KBM-7 (cell line): ENCODE measurements at places on chromosomes 13 and 19.

DNA sequence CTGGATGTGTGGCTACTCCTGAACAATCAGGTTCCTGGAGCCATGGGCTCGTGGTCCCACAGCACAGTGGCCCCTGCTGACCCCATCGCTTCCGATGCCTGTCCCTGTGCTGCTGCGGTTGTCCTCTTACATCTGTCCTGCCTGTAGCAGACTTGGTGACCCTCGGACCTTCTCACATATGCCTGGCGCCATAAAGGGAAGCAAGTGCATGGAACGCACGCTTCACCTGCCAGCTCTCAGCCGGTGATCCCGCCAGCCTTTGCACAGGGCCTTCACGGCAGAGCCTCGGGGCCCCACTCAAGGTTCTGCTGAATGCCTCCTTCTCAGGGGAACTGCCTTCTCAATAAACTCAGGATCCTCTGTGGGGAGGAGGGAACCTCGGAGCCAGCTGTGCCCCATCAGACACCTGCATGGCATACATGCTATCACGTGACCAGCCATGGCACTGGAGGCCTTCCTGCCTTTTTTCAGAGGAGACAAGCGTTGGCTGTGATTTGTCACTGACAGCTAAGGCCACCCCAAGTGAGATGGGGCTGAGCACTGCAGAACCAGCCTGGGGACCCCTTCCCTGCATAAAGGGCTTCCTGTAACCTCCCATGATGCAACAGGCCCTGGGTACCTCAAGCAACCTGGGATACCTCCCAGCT lies 24.3 kb downstream of the PEPD start:
- no peak for DNase-seq

DNA sequence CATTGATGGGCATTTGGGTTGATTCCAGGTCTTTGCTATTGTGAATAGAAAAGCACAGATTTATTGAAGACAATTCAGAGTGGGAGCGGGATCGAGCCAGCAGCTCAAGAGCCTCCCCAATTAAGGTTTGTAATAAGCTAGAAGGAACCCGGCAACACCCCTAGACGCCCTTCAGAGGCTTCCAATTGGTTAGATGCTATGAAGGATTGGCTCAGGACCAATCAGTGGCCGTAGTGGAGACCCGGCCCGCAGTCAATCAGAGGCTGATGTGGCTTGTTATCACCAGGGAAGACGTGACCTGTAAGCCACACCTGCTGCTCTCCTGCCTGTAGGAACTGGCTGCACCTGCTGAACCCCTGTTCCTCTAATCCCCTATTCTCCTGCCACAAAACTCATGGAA lies 14.6 kb downstream of the SIGLEC11 start:
- no peak for DNase-seq

DNA sequence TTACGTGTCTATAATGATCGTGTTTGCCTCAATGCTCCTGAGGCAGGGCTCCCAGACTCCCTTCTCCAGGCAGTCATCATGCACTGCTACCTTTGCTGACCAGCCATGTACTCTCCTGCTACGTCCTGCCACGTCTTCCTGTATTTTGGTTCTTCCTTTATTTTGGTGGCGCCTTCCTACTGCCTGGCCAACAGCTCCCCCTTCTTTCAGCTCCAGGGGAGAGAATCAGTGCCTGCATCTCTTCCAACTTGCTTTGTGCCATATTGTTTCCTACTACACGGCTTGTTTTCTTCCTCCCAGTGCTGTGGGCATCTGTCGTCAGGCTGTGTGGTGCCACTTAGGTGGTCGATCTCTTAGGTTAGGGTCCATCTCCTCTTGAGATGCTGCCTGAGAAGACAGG lies 96.2 kb downstream of the FGF9 start:
- DNase-seq = no peak

GRCh38 chr13:67943116-67943515 lies 713.0 kb upstream of the PCDH9 start:
- no peak for DNase-seq

- no peak for DNase-seq
These were observed 2.7 kb upstream of the PLA2G4C start for GRCh38 chr19:48113190-48113917.

DNA sequence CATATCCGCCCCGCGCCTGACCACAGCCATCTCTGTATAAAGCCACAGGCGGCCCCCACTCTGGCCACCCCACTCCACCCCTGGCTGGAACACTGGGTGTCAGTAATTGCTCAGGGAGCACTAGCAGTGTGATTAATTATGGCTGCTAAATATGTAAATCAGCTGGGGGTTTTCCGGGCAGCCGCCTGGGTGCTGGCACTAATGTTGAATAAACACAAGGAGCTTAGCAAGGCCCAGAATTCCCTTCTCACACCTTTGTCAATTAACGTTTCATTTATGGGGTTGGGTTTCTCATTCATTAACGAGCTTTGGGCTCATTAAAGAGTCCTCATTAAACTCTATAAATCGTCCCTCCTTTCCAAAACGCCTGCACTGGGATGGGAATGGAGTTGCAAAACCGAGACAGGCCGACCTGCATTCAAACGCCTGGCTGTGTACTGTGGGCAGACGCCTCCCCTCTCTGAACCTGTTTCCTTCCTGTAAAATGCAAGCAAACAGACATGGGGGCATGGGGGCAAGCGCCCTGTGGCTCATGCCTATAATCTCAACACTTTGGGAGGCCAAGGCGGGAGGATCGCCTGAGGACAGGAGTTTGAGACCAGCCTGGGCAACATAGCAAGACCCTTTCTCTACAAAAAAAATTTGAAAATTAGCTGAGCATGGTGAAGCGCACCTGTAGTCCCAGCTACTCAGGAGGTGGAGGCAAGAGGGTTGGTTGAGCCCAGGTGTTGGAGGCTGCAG lies 17.7 kb upstream of the OLFM2 start:
- DNase-seq = no peak

GRCh38 chr13:44523146-44524015 lies 52.7 kb downstream of the TSC22D1 start:
- DNase-seq = no peak

DNA sequence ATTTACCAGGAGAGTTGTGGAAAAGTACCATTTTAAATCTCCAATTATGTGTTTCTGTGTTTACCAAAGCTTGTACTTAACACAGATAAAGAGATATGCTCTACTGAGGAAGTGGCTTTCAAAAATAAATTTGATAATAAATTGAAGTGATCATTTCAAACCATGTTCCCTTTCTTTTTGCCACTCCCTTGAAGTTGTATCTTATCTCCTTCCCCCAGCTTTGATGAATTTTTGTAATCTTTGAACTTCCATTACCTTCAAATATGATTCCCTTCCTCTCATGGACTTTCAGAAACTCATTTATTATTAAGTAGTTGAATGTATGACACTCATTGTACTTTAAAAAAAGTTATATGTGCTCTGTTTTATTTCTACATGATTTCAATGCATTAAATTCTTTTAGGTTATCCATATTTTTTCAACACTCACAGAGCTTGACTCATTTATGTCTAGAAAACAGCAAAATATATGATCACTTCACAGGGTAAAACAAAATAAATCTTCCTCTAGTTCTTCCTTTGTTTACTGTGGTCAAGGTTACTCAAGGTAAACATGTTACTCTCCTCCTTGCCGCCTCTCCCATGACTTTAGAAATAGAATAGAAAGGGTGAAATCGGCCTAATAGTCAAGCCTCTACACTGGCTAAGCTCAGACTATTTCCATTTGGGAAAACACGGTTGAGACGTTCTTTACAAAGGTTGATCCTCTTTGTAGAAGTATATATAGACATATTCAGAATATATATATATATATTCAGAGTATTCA lies 251.2 kb upstream of the SPRY2 start:
- peak; percentile 0 for DNase-seq

GRCh38 chr13:43446126-43446525 lies 340.6 kb downstream of the ENOX1 start:
- DNase-seq = no peak

GRCh38 chr13:98483601-98484288 lies 93.2 kb downstream of the STK24 start:
- no peak for DNase-seq

DNA sequence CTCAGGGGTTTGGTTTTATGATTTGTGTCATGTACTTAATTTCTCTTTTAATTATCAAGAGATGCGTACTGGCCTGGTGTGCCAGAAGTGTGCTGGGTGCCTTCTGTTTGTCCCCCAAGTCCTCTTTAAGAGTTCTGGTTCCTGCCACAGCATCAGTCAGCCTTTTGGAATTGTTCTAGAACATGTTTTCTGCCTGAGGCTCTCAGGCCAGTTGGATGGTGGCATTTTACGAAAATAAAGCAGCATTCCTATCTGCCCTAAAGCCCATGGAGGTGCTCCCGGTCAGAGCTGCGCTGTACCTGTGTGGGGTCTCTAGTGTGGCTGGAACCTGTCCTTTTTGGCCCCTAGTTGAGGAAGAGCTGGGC lies 54.1 kb downstream of the TSSK6 start:
- no peak for DNase-seq

DNA sequence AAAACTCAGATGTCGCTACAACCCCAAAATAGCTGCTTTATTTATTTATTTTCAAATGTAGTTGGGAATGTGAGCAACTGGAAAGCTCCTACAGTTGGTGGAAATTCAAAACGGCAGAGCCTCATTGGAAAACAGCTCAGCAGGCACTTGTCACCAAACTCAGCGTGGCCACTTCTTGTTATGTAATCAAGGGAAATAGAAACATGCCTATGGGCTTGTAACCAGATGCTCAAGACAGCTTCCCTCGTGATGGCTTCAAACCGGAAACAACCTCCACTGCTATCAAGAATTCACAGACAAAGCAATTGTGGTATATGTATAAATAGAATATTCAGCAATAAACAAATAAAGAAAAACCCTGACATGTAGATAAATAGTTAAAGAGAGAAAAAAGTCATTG lies 627.8 kb upstream of the SLC10A2 start:
- no peak for DNase-seq

GRCh38 chr19:31282346-31282745 lies 66.9 kb downstream of the TSHZ3 start:
- DNase-seq = no peak

GRCh38 chr13:95573221-95573620 lies 20.7 kb downstream of the CLDN10 start:
- no peak for DNase-seq

DNA sequence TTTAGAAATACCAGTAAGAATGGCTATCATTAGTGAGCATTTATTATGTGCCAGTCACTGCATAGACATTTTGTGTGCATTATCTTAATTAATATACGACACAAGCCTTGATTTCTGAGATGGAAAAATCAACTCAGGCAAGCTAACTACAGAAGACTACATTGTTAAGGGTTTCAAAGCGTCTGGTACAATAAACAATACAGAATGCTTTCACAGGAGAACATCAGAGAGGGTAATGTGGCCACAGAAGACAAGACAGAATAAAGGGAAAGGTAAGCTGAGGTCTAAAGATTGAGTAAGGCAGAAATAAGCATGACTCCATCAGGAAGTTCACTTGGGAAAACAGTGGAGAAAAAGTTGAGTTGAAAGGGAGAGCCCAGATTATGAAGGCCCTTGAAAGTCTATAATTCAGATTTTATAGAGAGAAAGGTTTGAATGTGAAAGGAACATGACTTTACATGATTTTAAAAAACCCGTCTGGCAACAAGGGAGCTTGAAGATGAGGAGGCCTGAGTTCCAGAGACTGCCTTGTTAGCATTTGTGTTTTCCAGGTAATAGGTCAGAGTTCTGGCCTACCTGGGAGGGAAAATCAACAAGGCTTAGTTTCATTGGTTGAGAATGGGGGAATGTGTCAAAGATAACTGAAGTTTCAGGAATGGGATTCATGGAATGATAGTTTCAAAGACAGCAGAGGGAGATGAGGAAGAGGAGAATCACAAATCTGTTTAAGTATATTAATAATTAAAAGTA lies 1.8 kb upstream of the MBNL2 start:
- no peak for DNase-seq

DNA sequence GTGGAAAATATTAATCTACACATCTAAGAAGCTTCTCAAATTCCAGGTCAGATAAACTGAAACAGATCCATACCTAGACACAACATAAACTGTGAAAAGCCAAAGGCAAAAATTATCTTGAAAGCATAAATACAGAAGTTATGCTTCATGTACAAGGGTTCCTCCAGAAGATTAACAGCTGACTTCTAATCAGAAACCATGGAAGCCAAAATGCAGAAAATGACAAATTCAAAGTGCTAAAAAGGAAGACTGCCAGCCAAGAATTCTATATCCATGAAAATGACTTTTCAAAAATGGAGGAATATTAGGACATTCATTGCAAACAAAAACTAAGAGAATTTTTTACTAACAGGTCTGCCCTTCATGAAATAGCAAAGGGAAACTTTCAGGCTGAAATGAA lies 72.8 kb downstream of the MYO16 start:
- no peak for DNase-seq

DNA sequence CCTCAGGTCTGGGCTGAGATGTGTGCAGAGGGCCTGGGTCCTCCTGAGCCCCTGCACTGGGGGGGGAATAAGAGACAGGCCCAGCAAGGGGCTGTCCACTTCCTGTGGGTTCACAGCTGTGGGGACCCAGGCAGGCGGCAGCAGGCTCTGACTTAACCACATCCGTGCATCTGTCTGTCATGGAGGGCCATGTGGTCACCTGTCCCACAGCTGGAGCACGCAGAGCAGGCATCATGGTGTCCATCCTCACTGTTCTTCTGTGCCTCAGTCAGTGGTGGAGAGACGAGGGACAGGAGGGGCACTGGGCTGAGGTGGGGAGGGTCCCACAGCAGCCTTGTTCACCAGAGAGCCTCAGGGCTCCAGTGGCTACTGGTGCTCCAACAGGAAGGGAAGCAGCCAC lies 16.3 kb upstream of the KIR3DL3 start:
- DNase-seq = no peak

- no peak for DNase-seq
These were observed 528.7 kb downstream of the RFC3 start for GRCh38 chr13:34346626-34347025.
